GM18507 (cell line): ENCODE measurements at places on chromosomes 5 and 9.

DNA sequence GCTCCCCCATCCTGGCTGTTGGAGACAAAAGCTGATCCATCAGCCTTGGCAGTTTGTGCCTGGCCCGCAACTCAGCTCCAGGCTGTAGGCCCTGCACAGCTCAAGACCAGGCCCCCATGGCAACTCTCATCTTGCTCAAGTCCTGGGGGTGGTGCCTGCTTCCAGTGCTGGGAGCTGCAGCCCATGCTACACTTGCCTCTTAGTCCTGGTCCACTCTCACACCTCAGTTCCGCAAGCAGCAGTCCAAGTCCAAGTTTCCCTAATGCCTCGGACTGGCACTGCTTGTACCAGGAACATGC lies 14.2 kb downstream of the AHRR start:
- DNase-seq: no peak

- no peak for DNase-seq
Observed at GRCh38 chr5:463952-464351, 21.0 kb downstream of the EXOC3 start.

- no peak for DNase-seq
Observed at GRCh38 chr5:10069637-10070313, 179.9 kb downstream of the ATPSCKMT start.

GRCh38 chr9:89213396-89213880 lies 34.8 kb upstream of the SHC3 start:
- DNase-seq: no peak

GRCh38 chr9:135818718-135819475 lies 88.4 kb downstream of the CAMSAP1 start:
- DNase-seq: no peak

GRCh38 chr5:138102454-138103318 lies 18.9 kb downstream of the WNT8A start:
- DNase-seq: no peak

GRCh38 chr5:111697215-111697614 lies 59.8 kb downstream of the NREP start:
- no peak for DNase-seq

DNA sequence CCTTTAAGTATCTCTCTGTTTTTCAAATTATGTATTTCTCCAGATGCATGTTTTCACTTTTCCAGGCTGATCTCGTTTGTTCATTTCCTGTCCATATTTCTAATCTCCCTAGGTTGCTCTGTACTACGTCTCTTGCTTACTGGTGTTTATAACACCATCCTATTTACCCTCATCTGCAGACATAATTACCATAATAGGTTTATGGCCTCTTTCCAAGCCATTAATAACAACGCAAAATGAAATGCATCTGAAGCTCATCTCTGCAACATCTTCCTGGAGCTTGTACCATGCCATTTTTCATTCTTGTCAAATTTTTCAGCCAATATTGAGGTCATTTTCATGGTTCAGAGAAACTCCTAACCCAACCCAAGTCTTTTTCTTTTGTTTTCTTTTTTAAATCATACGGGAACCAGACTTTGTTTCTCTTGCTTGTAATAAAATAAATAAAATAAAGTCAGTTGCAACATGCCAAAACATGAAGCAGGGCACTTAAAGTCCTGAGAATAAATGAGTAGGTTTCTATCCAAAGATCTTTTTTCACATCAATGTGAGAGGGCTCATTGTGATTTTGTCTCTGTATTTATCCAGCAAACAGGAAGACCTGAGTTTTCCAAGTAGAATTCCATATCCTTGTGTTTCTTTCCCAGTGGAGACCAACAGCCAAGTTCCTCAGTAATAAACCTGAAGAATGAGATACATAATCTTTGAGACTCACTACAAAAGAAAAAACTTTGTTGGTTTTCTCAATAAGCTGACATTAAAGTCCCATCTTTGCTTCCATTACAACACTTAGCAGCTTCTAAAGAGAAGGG lies 37.0 kb downstream of the DPYSL3 start:
- DNase-seq: no peak

DNA sequence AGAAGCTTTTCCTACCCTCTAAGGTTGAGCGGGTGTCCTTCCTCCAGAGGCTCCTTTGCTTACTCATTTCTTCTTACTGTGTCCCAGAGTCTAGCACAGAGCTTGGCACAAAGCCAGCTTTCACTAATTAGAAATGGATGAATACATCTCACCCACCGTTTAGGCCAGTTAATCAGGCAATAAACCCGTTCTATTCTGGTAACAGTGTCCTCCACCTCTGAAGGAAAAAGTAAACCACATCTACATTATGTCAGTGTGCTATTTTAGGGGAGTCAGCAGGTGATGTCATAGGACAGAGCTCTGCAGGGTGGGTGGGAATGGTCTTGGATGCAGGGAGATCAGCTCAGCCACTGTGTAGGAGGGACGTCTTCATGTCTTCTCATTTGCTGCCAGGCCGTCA lies 109.2 kb downstream of the OSTF1 start:
- DNase-seq: no peak

- no peak for DNase-seq
Observed at GRCh38 chr9:133104718-133105460, 16.2 kb downstream of the RALGDS start.

GRCh38 chr9:90770182-90770738 lies 31.4 kb upstream of the SYK start:
- DNase-seq: no peak

GRCh38 chr5:91123901-91124300 lies 259.2 kb downstream of the ARRDC3 start:
- no peak for DNase-seq

GRCh38 chr5:135711911-135712310 lies 122.6 kb upstream of the SLC25A48 start:
- no peak for DNase-seq

- DNase-seq: no peak
Observed at GRCh38 chr5:60651872-60652620, 47.9 kb downstream of the DEPDC1B start.

DNA sequence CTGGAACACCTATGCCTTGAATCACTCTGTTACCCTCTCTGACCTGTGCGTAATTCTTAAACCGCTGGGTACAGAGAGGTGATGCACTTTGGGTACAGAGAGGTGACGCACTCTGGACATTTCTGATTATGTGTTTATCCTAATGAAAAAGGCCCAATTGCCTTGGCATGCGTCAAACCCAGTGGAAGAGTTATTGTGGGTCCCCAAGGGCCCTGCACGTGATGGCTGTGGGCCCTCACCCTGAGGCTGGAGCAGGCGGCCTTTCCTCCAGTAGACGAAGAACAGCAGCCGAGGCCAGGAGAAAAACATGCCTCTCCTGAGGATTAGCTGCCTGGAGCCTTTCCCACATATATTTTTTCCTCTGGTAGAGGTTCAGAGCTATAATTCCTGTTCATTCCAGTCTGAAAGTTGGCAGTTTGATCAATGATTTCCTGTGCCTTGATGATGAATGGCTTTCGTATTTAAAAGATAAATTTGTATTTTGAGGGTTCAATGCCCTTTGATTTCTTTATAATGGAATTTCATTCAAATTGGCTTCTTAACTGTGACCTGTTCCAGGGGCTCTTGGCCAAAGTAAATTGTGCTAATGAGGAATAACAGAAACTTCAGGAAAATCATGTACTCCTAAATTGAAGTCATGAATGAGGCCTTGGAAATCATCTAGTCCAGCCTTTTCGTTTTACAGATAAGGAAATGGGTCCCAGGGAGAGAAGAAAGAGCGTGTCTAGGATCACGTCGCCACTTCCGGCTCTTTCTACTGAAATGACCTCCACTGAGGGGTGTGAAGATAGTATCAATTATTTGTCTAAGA lies 22.8 kb downstream of the ACER2 start:
- DNase-seq: no peak

DNA sequence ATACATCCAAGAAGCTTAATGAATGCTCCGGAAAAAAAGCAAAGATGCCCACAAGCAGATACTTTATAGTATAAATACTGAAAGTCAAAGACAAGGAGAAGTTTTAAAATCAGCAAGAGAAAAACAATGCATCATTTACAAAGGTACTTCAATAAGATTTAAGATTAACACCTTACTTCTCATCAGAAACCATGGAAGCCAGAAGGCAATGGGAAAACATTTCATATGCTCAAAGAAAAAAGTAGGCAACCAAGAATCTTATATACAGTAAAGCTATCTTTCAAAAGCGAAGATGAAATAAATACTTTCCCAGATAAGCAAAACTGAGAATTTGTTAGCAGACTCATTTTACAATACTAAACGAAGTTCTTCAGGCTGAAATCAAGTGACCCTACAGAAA lies 51.1 kb downstream of the ABHD17B start:
- DNase-seq: no peak

DNA sequence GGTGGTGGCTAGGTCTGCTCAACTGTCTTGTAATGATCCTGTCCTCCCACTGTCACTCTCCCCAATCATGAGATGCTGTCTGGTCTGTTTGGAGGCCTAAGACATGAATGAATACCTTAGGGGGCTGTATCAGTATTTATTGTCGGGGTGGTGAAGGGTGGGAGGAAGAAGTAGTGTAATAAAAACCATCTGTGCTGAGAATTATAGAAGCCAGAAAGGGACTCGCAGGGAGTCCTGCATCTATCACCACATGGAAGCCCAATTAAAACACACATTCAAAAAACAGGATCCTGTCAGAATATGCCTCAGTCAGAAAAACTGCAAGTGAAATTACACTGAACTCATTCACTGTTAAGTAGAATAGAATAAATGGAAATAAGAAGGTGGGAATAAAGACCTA lies 1134.3 kb upstream of the C9orf72 start:
- DNase-seq: no peak

GRCh38 chr5:173648308-173648866 lies 31.9 kb upstream of the BOD1 start:
- DNase-seq: no peak

GRCh38 chr9:72354704-72355103 lies 10.3 kb downstream of the ZFAND5 start:
- DNase-seq: no peak

DNA sequence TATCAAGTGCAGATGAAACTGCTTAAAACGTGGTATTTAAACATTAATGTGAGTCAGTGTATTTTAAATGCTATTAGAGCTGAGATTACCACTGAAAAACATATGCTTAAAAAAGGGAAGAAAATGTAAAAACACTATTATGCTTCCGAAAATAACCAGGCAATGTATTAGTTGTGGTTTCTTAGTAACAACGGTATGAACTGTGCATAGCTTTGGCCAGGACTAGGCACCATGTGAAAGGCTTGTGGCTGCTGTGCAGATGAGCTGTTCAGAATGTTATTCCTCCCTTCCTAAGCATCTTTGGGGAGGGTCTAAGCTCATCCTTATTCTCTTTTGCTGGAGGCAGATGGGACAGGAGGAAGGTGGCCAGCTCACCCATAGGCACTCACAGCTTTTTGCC lies 84.9 kb downstream of the NTRK2 start:
- no peak for DNase-seq

- DNase-seq: no peak
Observed at GRCh38 chr5:1292139-1292538, 2.7 kb downstream of the TERT start.

- DNase-seq: no peak
Observed at GRCh38 chr5:14557791-14558415, 23.7 kb upstream of the OTULINL start.

DNA sequence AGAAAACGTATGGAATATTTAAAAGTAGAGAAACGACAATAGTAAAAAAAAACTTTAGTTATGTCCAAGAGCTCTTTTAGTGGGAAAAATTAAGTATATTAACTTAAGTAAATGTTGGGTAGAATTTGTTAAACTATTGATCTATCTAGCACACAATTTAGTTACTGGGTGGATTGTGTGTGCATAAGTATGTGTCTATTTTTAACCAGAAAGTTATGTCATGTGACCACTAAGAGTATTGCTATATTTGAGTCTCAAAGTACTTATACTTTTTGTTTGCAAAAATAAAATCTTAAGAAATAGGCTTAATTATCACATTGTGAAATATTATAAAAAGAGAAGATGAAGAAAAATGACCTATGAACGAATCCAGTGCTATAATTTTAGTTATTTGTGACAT lies 56.8 kb downstream of the ADGRV1 start:
- DNase-seq: no peak

DNA sequence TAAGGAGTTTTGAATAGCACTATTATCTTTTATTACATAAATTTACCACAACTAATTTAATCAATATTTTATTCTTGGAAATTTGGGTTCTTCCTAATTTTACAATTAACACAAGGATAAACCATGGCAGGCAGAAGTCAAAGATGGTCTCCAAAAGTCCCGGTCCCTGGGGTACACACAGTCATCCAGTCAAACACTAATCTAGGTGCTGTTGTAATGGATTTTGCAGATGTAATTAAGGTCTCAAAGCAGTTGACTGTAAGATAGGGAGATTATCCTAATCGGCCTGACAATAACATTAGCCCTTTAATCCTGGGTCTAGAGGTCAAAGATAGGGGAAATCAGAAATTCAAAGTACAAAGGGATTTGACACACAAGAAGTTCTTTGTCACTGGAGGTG lies 57.5 kb upstream of the HTR1A start:
- no peak for DNase-seq

DNA sequence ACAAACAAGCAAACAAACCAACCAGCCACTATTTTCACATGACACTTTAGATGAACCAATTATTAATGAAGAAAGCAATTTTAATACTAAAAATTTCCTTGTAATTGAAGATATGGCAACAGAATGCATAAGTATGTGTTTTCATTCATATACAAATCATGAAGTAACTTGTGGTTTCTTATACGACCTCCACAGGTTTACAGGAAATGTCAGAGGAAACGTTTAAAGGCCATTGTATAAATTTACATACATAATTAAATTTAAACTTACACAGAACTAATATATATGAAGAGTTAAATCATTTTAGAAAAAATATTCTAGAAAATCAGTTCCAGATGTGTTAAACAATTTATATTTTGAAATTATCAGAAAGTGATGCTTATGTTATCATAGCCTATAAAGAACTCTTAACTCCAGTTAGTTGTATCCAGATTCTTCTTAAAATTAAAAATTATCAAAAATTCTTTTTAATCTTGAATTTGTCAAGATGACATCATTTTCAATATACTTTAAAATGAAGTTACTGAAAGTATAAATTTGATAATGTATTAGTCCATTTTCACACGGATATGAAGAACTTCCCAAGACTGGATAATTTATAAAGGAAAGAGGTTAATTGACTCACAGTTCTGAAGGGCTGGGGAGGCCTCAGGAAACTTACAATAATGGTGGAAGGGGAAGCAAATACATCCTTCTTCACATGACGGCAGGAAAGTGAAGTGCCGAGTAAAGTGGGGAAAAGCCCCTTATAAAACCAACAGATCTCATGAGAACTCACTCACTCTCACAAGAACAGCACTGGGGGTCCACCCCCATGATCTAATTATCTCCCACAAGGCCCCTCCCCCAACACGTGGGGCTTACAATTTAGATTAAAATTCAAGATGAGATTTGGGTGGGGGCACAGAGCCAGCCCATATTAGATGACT lies 192.0 kb downstream of the PIK3R1 start:
- no peak for DNase-seq

DNA sequence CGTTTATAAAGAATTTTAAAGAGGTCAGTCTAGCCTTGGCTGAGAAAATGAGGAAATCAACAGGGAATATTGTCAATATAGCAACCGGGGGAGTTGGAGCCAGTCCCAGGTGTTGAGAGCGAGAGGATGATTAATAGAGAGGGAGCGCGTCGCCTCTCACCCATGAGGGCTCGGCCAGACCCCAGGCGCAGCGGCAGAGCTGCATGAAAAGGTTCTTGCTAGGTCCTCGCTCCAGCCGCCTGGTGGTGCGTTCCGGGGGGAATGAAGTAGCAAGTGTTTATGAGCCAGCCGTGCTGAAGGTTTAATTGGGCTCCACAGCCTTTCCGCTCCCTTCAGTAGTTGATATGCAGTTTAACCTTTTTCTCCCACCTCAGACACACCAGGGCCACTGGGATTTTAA lies 167.3 kb upstream of the IRX1 start:
- DNase-seq: no peak

GRCh38 chr5:131198625-131199024 lies 27.9 kb downstream of the LYRM7 start:
- DNase-seq: no peak
